ENCODE measurements at places on chromosomes 16 and 17.

DNA sequence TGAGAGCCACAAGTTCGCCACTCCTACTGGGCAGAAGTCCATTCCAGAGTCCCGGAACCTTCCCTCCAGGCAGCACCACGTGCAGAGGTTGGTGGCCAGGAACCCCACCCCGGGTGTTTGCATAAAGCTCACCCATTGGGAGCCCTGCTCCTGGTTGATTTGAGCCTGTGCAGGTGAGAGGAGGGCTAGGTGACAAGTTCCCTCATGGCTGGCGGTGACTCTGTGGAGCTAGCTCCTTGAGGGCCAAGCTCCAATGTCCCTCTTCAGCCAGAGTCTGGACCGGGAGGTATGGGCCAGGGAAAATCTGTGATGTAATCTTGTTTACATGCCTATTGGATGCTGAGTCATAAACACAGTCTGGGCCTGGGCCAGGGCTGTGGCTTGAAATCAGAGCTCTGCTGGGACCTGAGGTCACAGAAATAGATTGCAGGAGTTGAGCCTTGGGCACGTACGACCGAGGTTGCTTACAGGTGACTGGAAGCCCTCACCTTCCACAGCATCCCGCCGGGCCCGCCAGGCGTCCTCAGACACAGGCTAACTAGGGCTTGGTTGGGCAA is 118.9 kb downstream of the AATF start:
- no peak for DNase-seq

DNA sequence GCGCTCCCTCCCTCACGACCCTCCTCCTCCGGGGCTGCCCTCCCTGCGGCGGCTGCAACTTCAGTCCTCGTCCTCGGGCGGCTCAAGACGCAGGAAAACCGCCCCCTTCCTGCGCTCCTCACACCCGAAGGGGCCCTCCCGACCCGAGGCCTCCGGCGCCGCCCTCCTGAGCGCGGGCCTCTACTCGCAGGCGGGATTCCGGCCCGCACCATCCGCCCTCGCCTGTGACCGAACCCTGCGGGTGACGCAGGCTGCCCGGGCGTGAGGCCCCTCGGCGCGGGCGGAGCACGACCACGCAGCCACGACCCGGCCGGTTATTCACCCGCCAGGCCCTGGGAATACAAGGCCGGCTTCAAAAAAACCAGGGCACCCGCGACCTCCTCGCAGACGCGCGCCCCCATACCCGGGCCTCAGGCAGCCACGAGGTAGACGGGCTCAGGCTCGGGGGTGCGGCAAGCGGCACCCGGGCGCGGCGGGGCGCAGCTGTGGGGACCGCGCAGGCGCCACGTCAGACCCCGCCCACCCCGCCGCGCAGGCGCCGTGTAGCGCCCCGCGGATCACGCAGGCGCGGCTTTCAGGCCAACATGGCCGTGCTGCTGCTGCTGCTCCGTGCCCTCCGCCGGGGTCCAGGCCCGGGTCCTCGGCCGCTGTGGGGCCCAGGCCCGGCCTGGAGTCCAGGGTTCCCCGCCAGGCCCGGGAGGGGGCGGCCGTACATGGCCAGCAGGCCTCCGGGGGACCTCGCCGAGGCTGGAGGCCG is at the start of gene SPG7:
Gene SPG7 (plus strand): TSS at position 570 of the 757 bp plus-strand sequence. CDS start 15 bp downstream, at position 585.
- DNase-seq = peak; percentile 93

- peak; percentile 35 for DNase-seq
Measured at GRCh38 chr16:528111-529011, 849 bp downstream of the CAPN15 start.

GRCh38 chr16:79640513-79641360 is 40.2 kb upstream of the MAF start:
- no peak for DNase-seq

GRCh38 chr17:74649909-74650308 is 26.4 kb upstream of the CD300E start:
- no peak for DNase-seq

- no peak for DNase-seq
Measured at GRCh38 chr17:68401288-68401687, 56.0 kb downstream of the WIPI1 start.

- no peak for DNase-seq
Measured at GRCh38 chr17:64607862-64608565, 54.1 kb downstream of the SMURF2 start.

- no peak for DNase-seq
Measured at GRCh38 chr16:22621586-22622155, 111.0 kb downstream of the NPIPB5 start.

DNA sequence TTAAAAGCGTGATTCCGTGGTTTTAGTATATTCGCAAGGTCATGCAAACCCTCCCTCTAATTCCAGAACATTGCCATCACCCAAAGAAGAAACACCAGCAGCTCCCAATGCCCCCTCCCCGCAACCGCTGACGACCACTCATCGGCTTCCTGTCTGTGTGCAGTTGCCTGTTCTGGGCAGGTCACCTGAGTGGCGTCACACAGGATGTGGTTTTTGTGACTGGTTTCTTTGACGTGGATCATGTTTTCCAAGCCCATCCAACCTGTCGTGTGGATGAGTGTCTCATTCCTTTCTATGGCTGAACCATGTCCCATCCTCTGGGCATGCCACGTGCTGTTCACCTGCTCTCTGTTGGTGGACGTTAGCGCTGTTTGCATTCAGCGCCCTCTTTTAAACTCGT is 8.2 kb upstream of the ATP2C2 start:
- no peak for DNase-seq

- DNase-seq = no peak
Measured at GRCh38 chr17:72297326-72298115, 176.7 kb downstream of the SOX9 start.

GRCh38 chr16:22333457-22333994 is 36.3 kb downstream of the POLR3E start:
- DNase-seq = no peak

- no peak for DNase-seq
Measured at GRCh38 chr16:11091021-11091785, 146.8 kb downstream of the CLEC16A start.

DNA sequence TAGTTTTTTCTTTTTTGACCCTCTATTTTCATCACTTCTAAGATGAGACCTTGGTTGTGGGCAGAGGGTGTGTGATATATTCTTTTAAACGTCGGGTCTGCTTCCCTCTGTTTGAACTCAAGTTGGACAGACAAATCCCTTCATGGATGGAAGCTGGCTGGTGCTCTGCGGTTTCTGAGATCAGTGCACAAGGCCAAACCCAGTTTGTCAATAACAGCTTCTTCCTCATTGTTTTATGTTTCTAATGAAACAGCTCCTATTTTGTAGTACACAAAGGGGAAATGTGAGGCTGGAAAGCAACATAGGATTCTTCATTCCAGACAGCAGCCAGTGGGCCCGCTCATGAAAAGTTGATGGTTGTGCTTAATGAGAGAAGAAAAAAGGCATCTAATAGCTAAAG is 159.6 kb downstream of the PRKCA start:
- DNase-seq = no peak

GRCh38 chr17:17177176-17177575 is 29.0 kb downstream of the PLD6 start:
- no peak for DNase-seq

DNA sequence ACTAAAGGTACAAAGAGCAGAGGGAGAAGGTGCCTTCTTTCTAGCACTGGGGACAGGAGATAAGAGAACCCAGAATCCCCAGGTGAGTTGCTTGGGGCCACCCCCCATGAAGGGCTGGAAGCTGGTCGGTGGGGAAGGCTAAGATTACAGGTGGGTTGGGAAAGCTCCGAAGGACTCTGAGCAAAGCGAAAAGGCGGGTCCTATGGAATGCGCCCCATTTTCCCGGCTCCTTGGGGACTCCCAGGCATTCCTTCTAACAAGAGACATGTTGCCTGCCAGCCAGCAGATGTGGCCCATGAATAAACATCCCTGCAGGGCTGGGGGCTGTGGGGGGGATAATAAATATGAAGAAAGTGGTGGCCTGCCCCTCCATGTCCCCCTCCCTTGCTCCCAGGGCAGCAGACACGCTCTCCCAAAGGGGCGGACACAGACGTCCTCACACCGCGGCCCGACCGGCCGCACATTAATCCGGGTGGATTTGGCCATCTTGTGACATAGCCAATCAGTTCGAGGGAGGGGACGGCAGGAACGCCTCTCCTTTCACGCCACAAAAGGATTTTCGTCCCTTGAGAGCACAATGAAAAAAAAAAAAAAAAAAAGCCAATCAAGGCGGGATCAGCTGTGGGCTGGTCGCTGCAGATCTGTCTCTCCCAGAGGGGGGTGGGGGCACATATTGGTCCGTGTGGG is 98.5 kb downstream of the SOX9 start:
- DNase-seq = no peak

DNA sequence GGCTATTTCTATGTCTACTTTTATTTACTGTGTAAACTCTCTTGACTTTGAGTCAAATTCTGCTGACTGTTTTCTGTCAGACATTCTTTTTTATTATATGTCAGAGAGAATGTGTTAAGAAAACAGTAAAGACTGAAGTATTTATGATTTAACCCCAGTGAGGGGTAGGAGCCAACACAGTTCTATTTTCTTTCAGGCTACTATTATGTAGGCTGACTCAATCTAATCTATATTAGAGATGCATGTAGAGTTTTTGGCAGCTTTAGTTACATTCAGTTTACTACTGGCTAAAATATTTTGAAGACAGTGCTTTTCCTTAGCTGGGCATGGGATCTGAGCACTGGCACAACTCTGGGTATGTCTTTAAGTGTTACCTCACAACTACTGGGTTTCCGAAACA is 1108.0 kb downstream of the CDH11 start:
- no peak for DNase-seq

DNA sequence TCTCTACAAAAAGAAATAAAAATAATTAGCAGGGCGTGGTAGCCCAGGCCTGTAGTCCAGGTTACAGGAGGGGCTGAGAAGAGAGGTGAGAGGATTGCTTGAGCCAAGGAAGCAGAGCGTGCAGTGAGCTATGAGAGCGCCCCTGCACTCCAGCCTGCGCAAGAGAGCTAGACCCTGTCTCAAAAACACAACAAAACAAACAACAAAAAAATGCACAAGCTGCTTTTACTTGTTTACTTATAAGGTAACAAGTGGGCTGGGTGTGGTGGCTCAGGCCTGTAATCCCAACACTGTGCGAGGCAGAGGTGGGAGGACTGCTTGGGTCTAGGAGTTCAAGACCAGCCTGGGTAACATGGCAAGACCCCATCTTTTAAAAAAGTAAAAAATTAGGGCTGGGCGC is 1.7 kb downstream of the CYTH1 start:
- DNase-seq = no peak

GRCh38 chr16:79677799-79678530 is 77.4 kb upstream of the MAF start:
- DNase-seq = no peak

DNA sequence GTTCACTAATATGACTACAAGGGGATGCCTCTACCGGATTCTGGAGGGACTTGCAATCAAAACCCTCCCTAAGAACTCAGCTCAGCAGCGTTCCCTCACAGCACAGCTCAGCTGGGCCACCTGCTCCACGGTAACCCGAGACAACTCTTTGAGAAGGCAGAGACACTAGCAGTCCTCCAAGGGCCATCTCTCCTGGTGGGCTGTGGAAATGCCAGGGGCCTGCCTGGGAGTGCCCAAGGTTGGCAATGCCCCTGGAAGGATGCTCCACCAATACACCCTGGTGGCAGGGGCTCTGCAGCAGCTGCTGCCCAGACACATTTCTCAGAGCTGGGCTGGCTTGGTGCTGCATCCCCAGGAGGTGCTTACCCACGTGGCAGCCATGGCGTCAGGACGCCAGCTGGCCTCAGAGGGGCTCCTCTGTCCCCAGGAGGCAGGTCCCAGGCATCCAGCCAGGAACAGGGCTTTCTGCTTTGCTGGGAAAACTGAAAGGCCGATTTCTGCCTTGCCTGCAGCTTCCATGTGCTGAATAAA is 16.5 kb downstream of the CDIP1 start:
- no peak for DNase-seq

- DNase-seq = no peak
Measured at GRCh38 chr17:38879878-38880665, 10.2 kb downstream of the LASP1 start.

- peak; percentile 41 for DNase-seq
Measured at GRCh38 chr17:17613708-17614114, 22.2 kb upstream of the PEMT start.

- no peak for DNase-seq
Measured at GRCh38 chr17:83014297-83014696, 65.1 kb upstream of the METRNL start.

DNA sequence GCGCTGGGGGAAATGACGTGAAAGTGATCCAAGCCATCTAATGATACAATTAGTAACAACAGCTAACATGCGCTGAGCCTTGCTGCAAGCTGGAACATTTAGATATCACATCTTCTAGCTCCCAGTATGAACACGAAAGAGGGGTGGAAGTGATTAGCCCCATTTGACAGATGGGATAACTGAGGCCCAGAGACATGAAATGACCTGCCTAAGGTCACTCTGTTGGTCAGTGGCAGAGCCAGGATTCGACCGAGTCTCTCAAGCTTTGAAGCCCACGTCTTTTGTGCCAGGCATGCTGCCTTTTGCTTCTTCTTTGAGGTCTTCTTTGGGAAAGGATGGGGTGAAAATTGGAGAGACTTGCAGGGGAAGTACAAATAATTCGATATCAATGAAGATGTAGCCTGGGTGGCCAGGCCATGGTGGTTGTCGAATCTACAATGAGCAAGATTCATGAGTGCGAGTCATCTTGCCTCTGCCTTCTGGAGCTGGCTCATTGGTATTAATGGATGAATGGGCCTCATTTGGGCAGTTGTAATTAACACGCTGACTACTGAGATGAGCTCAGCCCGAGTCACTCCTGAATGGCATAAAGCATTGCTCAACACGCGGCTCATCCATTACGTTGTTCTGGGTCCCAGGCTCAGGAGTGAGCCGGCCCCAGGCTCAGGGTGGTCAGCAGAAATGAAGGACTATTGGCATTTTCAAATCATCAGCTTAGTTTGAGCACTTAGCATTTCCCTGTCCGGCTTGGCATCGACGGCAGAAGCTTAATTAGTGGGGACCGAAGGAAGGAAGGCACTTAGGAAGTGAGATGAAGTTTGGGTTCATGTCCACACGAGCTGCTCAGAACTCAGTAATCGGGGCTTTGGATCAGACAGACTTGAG is 28.0 kb upstream of the GPRC5B start:
- no peak for DNase-seq

DNA sequence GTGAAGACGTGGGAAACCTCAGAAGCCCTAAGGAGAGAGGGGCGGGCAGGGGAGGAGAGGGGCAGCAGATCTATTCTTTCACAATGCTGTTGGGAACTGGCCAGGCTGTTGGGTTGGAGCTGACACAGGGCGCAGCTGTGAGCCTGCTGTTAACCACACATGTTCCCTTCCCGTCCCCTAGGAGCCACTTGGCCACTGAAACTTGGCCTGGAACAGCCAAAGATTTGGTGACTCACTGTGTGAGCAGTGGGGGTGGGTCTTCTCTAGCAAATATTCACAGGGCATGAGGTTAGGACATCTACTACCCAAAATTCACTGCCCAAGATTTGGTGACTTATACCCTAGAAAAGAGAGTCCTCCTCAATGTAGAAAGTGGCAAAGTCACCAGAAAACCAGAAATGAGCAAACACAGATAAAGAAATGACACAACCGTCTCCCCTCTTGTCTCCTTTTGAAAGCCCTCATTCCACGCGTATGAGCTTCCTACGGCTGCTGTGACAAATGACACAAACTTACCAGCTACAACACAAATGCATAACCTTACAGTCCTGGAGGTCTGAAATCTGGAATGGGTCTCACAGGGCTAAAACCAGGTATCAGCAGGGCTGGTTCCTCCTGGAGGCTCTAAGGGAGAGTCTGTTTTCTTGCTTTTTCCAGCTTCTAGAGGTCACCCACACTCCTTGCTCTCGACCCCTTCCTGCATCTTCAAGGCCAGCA is 6.3 kb downstream of the TBC1D16 start:
- DNase-seq = no peak

All from immature natural killer cell (primary cell).